Spleen (tissue), 13 donors: ENCODE measurements at places on chromosomes 7 and 10. TPM values are rescaled to one million over a fixed set of nuclear protein-coding genes. Genes with fewer than 3 reads are reported as not detected.

The TFAM gene
- polyA plus RNA-seq, result 12.0 TPM

The RBP3 gene
- not detected for polyA plus RNA-seq

The LIPN gene
- polyA plus RNA-seq, result 0.16 TPM

The C7orf33 gene
- polyA plus RNA-seq, result not detected

The MEOX2 gene
- 0.50 TPM for polyA plus RNA-seq

The DCLRE1C gene
- polyA plus RNA-seq, result 9.2 TPM
